ENCODE measurements at places on chromosomes 1 and 21.

GRCh38 chr1:153415850-153416570 lies at the start of gene S100A7A:
TSS of gene S100A7A (plus strand) at chr1:153416520. CDS start at chr1:153418083, 1,563 bp downstream.
- DNase-seq = no peak

DNA sequence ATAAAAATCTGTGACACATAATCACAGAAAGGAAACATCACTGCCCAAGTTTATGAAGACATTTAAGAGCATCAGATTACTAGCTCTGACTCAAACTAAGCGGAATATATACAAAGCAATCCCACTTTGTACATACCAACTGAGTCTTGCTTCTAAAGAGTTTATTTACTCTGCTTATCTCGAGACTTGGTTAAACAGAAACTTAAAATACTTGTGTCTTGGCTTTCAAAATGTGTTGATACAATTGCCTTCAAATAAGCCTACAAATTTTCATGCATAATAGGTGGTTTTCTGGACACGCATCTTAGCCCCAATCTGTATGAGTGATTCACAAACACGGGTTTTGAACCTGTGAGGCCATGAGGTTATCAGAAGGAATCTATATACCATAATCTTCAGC lies 21.0 kb downstream of the CD160 start:
- no peak for DNase-seq

DNA sequence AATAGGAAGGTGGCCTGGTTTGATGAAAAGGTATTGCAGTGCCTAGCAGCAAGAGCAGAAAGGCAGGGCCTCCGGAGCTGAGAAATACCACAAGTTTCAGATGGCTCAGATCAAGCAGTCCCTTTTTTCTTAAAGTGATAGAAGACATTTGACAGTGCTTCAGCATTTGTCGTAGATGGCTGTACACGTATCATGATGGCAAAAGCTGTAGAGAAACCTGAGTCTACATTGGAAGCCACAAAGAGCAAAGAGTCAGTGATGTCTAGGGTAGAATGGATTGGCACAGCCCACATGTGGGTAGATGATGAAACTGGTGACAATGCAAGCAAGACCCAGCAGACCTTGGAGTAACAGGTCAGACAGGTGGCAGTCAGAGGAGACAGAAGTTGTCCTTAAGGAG lies 101.3 kb upstream of the ARTN start:
- no peak for DNase-seq

DNA sequence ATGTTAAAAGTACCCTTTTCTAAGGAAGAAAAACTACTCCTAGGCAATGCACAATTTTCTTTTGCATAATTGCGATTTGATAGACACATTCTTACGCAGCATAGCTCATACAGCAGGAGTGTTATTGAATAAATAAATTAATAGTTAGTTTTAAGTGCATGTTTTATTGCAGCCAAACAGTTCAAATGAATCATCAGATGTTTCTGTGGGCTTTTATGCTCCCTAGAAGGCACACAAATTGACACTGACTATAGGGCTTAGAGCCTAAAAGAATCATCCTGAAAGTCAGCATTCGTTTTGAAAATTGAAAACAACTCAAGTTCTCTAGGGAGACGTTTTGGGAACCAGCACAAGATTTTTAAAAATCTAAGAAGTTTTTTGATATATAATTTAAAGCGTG lies 411.9 kb downstream of the HLX start:
- no peak for DNase-seq

GRCh38 chr1:230079199-230080024 lies 12.4 kb downstream of the GALNT2 start:
- no peak for DNase-seq

DNA sequence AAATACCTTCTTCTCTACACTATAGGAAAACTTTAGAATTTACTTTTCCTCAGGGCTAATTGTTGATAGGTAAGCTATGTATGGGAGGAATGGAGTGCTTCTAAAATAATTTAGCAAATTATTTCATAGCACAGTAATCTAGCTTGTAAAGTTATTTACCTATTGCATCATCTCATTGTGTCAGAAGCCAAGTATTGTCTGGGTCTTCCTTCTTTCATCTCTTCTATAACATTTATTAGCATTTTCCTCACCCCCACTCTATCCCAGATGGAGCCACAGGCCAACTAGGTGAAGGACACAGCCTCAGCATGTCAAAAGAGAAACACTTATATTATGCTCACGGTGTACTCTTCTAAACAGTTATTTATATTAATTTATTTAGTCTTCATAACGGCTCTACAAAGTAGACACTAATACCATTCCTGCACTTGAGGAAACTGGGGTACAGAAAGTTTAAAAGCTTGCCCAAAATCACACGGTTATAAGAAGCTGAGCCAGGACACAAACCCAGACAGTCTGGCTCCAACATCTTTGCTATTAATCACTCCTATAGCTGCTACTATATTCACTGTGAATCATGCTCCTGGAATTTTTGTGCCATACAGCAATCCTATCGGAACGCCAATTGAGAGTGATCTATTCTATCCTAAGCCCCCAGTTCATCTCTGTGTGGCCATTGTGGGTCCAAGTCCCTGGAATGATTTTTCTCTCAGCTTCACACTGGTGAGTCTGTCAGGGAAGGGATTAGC lies 43.1 kb downstream of the OR10J5 start:
- no peak for DNase-seq

- no peak for DNase-seq
These were observed 116.1 kb downstream of the PSMG1 start for GRCh38 chr21:39066829-39067780.

DNA sequence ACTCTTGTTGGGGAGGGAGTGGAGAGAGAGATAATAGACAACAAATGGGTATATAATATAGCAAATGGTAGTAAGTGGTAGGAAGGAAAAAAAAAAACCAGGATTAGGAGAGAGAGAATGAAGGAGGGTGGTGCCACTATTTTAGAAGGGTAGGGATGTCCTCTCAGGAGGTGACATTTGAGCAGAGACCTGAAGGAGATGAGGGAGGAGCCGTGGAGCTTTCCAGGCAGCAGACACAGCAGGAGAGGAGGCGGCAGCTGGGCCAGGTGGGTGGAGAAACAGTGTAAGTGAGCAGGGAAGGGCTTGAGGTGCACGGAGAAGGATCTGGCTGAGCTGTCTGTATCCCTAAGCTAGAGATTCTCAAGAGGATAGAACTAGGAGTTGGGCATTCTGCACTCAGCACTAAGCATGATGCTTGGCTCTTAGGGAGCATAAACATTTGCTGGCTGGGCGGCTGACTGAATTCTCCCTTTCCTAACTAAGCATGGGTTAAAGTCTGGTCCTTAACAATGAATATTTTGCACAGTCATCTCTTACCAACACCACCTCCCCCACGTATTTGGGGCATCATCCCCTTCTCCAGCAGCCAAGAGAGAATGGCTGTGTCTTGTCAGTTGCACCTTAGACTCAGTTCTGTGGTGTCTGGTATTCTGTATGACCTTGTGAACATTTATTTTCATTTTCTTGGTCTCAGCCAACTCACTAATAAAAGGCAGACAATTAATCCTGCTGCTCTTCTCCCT lies 27.6 kb upstream of the SARS1 start:
- no peak for DNase-seq

DNA sequence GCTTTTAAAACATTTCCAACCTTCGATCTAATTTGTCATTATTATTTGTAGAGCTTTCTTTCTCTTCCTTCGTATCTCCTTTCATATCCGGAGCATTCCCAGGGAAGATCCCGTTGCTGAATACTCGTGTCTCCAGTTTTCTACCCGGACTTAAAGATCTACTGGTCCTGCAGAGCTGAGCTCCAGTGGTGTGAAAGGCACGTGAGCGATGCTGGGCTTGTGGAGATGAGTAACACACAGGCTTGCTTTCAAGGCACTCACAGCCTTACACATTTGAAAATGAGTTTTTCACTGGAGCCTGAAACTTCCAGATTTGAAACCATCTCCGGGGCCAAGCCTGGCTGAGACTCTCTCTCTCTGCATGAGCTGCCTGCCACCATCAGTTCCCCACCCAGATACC lies 428.3 kb downstream of the KIF26B start:
- no peak for DNase-seq

- DNase-seq = no peak
These were observed 2.2 kb upstream of the FALEC start for GRCh38 chr1:150513351-150513791.

GRCh38 chr1:92915547-92915946 lies 45.7 kb downstream of the DIPK1A start:
- DNase-seq = no peak

- peak; percentile 44 for DNase-seq
These were observed 218.0 kb upstream of the GALNT2 start for GRCh38 chr1:229848752-229849677.

DNA sequence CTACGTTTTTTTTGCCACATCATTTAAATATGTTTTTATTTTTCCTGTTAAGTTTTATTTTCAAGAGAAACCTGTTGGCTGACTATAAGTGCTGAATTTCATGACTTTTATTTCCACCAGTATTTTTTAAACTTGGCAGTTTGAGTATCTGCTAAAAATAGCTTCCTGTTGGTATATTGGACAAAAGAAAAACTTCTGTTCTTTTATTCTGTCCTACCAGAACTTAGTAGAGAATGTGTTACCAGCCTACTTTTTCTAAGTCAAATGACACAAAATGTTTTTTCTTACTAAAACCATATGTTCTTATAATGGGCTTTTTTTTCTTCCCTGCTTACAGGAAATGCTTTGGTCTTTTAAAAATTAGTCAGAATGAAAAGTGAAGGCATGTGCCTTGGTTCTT lies 7.6 kb downstream of the DR1 start:
- DNase-seq = no peak

- no peak for DNase-seq
These were observed 24.9 kb upstream of the NHLH2 start for GRCh38 chr1:115865704-115866380.

- no peak for DNase-seq
These were observed 29.1 kb downstream of the ARID1A start for GRCh38 chr1:26724926-26725325.

DNA sequence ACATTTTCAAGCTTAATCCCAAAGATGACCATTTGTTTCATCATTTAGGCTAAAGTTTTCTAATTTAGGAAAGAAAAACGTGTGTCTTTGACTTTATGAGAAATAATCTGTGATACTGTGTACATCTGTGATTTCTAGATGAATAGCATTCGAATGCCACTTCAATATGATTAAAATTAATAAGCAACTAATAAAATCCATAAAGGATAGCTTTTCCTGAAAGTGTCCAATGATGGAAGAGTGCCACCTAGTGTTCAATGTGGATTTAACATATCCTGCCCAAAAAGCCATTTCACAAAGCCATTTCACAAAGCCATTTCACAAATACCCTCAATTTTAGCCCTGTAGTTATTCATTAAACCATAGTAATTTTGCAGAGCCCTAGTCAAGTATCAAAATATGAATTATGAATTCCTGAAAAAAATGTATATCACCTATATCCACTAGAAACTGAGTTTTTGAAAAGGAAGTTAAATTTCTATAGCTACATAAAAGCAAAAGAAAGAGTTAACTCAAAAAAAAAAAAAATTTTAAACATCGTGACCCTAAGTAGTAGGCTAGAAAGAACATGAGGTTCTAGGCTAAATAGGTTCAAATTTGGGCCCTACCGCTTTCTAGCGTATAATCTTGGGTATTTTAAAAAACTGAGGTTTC lies 19.1 kb downstream of the NME7 start:
- DNase-seq = peak; percentile 72

All from small intestine (tissue), 16 donors.